Hindlimb muscle (tissue), 1 donor: ENCODE measurements at places on chromosomes 11 and 22.

- no peak for DNase-seq
Measured at GRCh38 chr11:33930317-33931021, 38.6 kb upstream of the LMO2 start.

DNA sequence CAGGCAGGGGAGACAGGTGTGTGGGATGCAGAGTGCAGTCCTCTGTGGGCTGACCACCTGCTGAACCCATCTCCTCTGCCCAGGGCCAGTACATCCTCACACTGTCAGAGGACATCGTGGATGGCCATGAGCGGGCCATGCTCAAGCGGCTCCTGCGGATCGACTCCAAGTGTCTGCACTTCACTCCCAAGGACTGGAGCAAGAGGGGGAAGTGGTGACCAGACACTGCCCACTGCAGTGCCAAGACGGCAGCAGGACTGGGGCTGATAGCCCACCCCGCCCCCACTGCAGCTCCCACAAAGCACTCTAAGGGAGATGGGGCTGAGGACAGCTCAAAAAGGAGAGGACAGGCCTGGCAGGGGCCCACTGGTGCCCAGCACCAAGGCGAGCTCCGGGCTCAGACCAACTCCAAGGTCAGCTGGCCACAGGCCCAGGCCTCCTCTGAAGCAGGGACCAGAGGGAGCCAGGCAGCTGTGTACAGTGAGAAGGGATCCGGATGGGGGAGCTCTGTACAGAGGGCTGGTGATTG lies 1.6 kb downstream of the RNASEH2C start:
- no peak for DNase-seq

GRCh38 chr11:121466063-121466794 lies 13.5 kb upstream of the SORL1-AS1 start:
- DNase-seq = no peak

- no peak for DNase-seq
Measured at GRCh38 chr11:70252844-70253243, 17.6 kb upstream of the PPFIA1 start.

GRCh38 chr11:8841899-8842298 lies 69.1 kb upstream of the AKIP1 start:
- no peak for DNase-seq

GRCh38 chr11:13333456-13333957 lies 55.9 kb downstream of the BMAL1 start:
- DNase-seq = no peak

- DNase-seq = no peak
Measured at GRCh38 chr11:110298301-110298765, 1.9 kb upstream of the RDX start.
